ENCODE measurements at places on chromosomes 7 and 10.
A peak's percentile ranks its signal among the peaks of the same experiment; 100 is the strongest.

- DNase-seq, result peak; percentile 66
These were observed 69.9 kb downstream of the FAM204A start for GRCh38 chr10:118272149-118272721.

GRCh38 chr7:6162331-6162620, 110.1 kb downstream of the CYTH3 start:
- peak; percentile 38 for DNase-seq

GRCh38 chr10:43417950-43418768, 9.2 kb upstream of the HNRNPF start:
- peak; percentile 37 for DNase-seq

DNA sequence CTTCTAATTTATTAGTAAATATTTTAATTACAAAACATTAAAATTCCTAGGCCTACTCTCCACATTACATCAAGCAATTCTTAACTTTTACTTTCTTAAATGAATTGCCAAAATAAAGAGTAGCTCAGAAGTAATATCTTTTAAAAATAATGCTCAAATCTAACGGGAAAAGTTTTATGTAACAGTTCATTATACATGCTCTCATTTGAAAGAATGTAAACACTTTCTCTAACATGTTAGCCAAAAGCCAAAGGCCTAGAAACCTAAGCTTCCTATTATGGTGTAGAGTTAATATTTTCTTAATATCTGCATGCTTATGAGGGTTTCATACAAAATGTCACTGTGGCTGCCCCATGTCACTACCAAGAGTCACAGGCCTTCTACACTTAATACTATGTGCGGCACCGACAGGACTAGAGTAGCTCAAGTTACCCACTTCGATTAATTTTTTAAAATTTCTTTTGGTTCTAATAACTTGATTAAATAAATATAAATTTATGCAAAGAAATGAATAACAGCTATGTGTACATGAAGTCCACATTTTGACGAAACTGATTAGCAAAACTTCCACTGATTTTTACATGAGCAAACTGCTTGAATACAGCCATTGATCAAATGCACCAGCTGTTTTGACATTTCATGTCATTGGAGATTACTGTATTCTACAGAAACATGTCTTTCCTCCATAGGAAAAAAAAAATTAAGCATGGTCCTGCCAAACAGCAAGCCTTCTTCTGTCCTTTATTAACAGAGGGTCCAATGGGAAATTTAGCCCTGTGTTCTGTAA, 3.5 kb downstream of the COBL start:
- DNase-seq, result peak; percentile 35

DNA sequence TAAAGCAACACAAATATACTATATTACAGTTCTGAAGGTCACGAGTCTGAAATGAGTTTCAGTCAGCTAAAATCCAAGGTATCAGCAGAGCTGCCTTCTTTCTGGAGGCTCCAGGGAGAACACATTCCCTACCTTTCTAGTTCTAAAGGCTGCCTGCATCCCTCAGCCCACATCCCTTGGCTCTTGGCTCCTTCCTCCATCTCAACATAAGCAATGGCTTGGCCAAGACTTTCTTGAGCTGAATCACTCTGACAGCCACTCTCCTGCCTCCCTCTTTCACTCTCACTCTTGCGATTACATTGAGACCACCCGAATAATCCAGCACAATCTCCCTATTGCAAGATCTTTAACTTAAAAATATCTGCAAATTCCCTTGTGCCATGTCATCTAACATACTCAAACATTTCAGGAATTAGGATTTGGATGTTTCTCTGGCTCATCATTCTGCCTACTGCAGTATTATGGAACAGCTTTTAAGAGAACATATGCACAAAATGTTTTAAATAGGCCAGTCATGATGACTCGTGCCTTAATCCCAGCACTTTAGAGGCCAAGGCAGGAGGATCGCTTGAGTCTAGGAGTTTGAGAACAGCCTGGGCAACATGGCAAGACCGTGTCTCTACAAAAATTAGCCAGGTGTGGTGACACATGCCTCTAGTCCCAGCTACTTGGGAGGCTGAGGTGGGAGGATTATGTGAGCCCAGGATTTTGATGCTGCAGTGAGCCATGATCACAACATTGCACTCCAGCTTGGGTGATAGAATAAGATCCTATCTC, 144.2 kb upstream of the VSTM2A start:
- DNase-seq, result no peak

Data from lung (tissue), 17 donors.